ENCODE measurements at places on chromosomes 12 and 14. TPM values are rescaled to one million over a fixed set of nuclear protein-coding genes. Genes with fewer than 3 reads are reported as not detected.

Gene RABGGTA
- 54.4 TPM for total RNA-seq

Gene TAS2R14
- 2.9 TPM for total RNA-seq

Gene RAB3IP
- total RNA-seq: 26.6 TPM

Gene LUM
- total RNA-seq: not detected

Gene IL26
- not detected for total RNA-seq

Gene MUCL1
- total RNA-seq: not detected

Gene CCDC184
- 7.5 TPM for total RNA-seq

Gene RHEBL1
- total RNA-seq: 7.9 TPM

Gene TSHR
- total RNA-seq: 0.13 TPM

Gene TPPP2
- not detected for total RNA-seq

Gene COX8C
- not detected for total RNA-seq

Gene FOXM1
- total RNA-seq: 1.6 TPM

Gene MFAP5
- not detected for total RNA-seq

Gene ARID4A
- 87.1 TPM for total RNA-seq

Gene BCL2L14
- 0.67 TPM for total RNA-seq

Gene CLEC9A
- total RNA-seq: 0.18 TPM

Gene ADAMTS20
- total RNA-seq: not detected

Gene CCDC196
- not detected for total RNA-seq

Gene ESPL1
- total RNA-seq: 0.30 TPM

Gene CRACR2A
- total RNA-seq: 52.8 TPM

Gene BMAL2
- total RNA-seq: 1.2 TPM

Gene RNASE3
- total RNA-seq: not detected

Gene PTGER2
- total RNA-seq: 40.5 TPM

Gene ZNF705A
- total RNA-seq: not detected

GRCh38 chr12:41777064-41777790 is 367.4 kb downstream of the GXYLT1 start:
- DNase-seq: no peak

- DNase-seq: no peak
Measured at GRCh38 chr12:93720559-93720958, 43.4 kb downstream of the CRADD start.

GRCh38 chr12:100737168-100737567 is 57.4 kb upstream of the ANO4 start:
- no peak for DNase-seq

- DNase-seq: no peak
Measured at GRCh38 chr14:27114180-27114579, 516.3 kb upstream of the NOVA1 start.

DNA sequence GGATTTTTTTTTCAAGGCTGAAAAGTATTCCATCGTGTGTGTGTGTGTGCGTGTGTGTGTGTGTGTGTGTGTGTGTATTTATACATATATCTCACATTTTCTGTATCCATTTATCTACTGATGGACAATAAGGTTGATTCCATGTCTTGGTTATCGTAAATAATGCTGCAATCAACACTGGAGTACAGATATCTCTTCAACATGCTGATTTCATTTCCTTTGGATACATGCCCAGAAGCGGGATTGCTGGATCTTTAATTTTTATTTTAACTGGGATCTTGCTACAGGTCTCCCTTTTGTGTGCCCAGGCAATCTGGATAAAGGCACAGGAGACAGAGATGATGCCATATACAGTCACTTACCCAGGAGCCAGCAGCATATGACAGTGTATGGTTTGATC is 338.1 kb downstream of the SOX5 start:
- DNase-seq: no peak

DNA sequence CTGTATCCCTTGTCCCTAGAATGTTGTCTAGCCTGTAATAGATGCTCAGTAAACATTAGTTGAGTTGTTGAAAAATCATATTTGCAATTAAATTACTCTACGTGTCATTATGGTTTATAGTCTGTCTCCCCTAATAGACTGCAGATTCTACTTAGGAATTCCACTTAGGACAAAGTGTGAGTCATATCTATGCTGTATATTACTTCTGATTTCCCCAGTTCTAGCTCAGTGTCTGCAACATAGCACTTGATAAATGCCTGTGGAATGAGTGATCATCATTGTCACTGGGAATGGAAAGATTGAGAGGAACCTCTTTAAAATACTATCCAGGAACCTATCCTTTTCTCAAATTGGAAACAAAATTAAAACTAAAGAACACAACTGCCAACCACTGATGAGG is 99.3 kb downstream of the TBX5 start:
- DNase-seq: no peak

DNA sequence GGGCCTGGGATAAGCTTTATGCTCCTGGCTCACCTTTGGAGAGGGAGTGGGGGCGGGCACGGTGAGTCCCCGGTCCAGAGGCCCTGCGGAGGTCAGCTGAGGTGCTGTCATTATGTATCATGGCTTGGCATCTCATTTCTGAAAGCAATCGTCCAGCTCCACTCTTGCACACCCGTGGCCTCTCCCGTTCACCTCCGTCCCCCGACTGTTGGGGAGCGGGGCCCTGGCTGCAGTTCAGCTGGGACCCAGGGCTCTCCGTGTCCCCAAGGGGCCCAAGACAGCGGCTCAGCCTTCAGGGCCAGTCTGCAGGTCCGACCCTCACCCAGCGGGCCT is 10.6 kb downstream of the BMP4 start:
- no peak for DNase-seq

- no peak for DNase-seq
Measured at GRCh38 chr12:95836185-95836609, 22.6 kb upstream of the SNRPF start.

- DNase-seq: no peak
Measured at GRCh38 chr12:52168019-52168717, 23.6 kb downstream of the KRT80 start.

GRCh38 chr12:112488257-112488876 is 69.6 kb downstream of the PTPN11 start:
- DNase-seq: no peak

DNA sequence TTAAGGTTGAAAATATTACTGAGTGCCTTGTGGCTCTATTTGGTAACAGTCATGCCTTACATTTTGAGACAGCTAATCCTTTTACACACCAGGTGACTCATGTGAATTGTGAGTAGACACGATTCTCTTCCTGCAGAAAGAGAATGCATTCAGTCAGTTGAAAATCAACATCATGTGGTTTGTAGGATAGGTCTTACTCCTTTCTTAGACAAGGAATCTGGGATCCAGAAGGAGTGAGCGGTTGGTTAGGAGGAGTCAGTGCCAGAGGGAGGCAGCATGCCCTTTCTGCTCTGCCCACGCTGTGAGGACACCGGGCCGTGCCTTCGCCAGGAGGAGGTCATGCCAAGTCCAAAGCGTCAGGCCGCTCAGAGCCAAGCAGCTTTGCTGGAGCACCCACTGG is 47.6 kb downstream of the TRAF3 start:
- no peak for DNase-seq

DNA sequence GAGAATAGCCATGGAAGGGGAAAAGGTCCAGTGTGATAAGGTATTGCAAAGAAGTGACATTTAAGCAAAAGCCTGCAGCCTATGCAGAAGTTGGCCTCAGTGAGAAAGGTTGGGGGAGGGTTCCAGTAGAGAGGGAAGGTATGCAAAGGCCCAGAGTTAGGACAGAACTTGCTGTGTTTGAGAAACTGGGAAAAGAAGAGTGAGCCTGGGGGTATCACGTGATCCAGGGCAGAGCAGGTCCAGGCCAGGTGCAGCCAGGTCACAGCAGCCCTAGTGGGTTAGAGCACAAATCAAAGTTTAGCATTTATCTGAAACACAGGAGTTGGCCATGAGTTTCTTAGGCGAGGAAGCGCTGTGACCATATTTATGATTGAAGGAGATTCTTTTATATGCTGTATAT is 1.6 kb downstream of the SERPINA5 start:
- no peak for DNase-seq

GRCh38 chr12:25438638-25439037 is 114.4 kb downstream of the LMNTD1 start:
- DNase-seq: no peak

DNA sequence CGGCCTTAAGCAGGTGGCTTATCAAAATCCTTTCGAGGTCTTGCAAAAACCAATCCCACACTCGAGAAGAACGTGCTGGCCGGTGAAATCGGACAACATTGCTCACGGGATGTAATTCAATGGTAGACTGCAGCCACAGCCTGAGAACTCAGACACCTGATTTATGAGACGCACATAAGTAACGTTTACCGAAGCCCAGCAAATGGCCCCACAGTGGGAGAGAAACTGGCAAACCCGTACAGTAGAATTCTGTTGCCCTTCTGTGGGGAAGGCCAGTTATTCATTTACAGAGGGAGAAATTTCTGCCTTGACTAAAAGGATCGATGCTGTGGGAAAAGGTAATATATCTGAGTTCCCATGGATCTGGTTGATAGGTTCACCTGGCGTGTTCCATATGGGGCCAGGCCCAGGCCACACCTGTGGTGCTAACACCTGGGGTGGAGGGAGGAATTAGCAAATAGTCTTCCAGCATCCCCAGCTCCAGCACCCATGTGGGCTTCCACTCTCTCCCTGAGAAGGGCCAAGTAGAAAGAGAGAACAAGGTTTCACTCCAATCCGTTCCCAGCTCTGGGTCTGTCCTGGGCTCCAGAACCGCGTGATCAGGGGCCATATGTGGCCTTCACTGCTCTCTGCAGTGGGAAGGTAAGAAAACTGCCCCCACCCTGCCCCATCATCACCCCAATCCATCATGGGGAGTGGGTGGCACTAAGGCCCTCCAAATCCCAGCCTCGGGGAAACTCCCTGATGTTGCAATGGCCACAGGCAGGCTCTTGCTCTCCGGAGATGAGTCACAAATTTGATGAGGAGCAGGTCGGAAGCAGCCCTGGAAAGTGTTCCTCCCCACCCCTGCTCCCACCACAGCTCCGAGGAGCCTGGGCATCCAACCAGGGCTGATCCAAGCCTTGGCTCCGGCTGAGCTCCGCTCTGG is 12.7 kb downstream of the BDKRB1 start:
- no peak for DNase-seq

DNA sequence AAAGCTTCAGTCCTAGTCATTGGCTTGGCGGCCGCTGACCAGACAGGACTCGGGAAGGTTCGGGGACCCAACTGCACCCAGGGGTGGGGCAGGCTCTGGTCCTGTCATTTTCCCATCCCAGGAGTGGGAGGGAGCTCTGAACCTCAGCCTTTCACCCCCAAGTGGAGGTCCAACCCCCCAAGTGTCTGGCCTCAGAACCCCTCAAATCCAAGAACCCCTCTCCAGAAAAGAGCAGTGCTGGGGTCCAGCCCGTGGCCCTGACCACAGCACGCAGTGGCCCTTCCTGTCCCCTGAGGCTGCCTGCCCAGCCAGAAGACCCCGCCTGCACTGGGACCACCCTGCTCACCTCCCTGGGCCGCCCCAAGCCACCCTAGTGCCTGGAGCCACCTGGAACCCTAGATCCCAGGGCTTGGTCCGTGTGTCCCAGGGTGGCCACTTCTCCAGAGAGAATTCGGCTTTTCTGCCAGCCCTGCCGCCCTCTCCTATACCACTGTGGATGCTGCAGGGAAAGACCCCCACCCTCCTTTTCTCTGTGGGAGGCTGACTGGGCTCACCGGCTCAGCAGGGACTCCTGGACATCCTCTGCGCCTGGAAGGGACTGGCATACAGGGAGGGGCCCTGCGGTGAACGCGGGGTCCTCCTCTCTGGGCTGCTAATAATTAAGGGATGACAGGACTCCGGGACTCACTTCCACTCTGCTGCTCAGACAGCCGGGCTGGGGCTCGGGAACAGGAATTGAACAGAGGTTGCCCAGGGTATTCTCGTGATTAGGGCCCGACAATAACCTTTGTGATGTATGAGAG is 326.9 kb upstream of the SFSWAP start:
- no peak for DNase-seq

DNA sequence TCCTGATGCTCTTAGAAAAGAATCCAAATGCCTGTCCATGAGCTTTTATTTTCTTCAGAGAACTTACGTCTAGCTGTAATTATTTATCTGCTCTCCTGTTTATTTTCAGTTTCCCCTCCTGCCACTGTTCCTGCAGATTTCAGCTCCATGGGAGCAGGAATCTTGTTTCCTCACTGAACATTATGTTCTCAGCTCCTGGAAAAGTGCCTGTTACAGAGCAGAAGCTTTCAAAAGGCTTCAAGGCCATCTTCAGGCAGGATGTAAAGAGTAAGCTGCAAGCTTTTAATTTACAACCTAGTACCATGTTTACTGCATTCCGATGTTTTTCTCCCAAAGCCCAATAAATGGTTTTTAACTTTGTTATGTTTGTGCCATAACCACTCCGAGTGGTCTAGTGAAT is 98.4 kb upstream of the BTG1 start:
- no peak for DNase-seq

- DNase-seq: no peak
Measured at GRCh38 chr14:19895282-19895681, 20.3 kb downstream of the OR4K2 start.

DNA sequence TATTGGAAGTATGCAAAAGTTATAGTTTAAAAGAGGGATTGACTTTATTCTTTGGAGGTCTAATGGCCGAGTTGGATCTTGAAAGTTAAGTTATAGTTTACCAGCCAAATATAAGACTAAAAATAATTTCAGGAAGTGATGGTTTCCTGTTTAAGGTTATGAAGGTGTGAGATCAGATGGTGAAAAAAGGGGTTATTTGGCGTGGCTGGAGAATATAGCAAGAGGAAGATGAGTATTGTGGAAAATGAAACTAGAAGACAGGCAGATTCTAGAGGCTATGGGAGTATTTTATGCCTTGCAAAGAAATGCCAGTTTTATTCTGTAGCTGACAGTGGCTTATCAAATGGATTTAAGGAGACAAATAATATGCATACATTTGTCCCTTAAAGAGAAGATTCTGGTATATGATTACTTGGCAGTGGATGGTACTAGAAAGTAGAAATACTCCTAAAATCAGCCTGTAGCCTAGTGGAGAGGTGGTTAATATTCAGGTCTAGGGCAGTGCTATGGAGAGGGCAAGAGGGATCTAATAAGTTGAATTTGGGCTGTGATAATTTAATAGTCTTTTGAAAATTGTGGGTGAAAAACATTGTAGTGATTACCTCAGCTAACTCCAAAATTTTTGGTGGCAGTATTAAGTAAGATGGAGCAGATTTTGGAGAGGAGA is 1091.8 kb upstream of the ATXN7L3B start:
- DNase-seq: no peak

DNA sequence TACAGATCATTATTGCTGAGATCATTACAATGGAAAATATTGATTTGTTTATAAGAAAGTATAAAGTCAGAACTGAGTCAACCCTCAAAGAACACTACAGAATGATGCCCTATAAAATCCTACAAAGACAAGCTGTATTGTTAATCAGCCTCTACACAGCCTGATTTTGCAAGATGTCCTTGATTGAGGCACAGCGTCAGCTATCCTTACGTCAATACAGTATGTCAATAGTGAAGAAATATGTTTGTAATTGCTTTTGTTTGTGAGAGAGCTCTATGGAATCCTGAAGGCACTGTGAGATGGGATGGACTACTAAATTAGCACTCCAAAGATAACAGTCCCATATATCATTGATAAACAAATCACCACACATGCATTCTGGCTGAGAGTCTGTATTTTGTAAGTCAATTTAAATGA is 70.7 kb downstream of the RASSF9 start:
- DNase-seq: no peak

GRCh38 chr14:69423279-69423678 is 24.8 kb downstream of the SLC39A9 start:
- DNase-seq: no peak

- no peak for DNase-seq
Measured at GRCh38 chr12:28316049-28316448, 125.8 kb downstream of the CCDC91 start.

- DNase-seq: no peak
Measured at GRCh38 chr14:64747327-64747726, 43.1 kb downstream of the PLEKHG3 start.

- DNase-seq: no peak
Measured at GRCh38 chr14:35250319-35250718, 41.9 kb upstream of the PSMA6 start.

Measured in T-helper 17 cell (primary cell).